Fibroblast of the aortic adventitia (primary cell): ENCODE measurements at places on chromosomes 2 and 18.

GRCh38 chr2:29269095-29269764 lies 154.0 kb downstream of the CLIP4 start:
- no peak for DNase-seq

- peak; percentile 90 for DNase-seq
Observed at GRCh38 chr2:29747786-29748470, 173.5 kb downstream of the ALK start.

DNA sequence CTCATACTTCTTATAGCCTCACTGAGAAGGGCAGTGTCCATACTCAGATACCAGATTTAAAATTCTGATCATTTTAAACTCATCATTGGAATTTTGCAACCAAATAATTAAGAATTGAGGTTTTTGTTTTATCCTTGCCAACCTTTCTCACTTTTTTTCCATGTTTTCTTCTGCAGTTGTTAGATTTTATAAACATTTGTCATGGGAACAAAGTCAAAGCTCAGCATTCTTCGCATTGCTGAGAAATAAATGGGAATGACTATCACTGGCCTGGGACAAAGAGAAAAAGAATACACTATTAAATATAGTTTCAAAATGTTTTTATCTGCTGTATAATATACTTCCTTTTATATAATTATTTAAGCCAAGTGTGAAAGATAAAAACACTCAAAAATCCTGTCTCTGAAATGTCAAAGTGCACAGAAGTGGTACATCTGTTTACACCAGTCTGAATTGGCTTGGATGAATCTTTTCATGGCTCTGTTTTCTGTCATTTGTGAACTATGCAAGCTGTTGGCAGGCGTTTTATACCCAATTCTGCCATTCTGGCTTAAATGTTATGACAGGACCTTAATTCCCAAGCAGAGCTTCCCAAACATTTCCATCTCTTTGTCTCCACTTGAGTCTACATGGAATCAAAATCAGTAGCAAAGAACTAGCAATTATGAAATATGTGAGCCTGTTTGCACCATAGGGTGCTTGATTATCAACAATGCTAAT lies 249.3 kb upstream of the SYT4 start:
- no peak for DNase-seq

DNA sequence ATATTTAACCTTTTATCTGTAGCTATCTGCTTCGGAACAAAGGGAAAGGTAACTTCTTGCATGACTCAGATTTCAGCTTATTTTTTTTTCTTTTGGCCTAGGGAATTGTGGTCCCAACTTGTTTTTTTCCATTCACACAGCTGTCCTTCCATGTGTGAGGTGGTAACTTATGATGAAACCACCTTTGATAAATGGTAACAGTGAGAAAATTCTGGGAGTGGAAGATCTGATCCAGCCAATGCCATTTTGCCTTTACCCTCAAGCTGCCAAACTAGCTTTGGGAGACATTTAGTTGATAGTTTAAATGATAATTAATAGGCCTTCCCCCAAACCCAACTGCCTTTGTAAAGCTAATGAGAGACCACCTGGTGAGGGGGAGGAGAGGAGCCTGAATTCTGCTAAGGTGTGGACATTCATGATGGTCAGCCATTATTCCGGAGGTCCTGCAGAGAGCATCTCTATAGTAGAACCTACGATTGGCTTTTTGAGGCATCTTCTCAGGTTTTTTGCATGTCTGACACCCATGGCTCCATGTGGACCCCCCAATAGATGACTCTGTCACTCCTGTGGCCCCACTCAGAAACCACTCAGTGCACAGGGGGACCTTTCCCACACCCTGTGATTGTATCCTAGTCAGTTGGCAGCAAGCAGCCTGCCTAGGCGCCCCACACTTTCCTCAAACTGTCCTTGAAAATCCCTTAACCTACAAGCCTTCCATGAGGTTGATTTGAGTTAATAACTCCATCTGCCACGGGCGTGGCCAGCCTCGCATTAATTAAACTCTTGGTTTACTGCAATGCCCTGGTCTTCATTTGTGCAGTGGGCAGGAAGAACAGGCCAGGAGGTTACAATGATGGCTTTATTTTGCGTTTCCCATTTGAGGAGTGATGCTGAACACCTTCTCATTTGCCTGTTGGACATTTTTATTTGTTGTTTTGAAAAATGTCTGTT lies 263.5 kb upstream of the PXDN start:
- DNase-seq, result no peak

- no peak for DNase-seq
Observed at GRCh38 chr2:238476258-238476657, 49.5 kb downstream of the ASB1 start.

- peak; percentile 57 for DNase-seq
Observed at GRCh38 chr2:199738727-199739412, 112.1 kb downstream of the FTCDNL1 start.

DNA sequence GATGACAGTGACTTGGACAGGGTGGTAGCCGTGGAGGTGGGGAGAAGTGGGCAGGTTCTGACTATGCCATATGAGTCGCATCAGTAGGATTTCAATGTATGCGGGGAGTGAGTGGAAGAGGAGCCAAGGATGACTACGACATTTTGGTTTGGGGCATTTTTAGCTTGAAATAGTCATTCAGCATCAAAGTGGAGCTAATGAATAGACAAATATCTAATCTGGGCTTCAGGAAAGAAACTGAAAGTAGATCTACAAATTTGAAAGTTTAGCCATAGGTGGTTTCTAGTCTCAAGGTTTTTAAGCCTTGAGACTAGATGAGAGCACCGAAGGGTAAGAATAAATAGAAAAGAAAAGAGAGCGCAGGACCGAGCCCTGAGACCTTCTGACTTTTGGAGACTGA lies 58.3 kb downstream of the FEZ2 start:
- peak; percentile 37 for DNase-seq

- peak; percentile 79 for DNase-seq
Observed at GRCh38 chr2:240560084-240560479, at the start of gene DUSP28. Gene DUSP28, plus strand, starts transcription at chr2:240560357. Its CDS starts 328 bp downstream, at chr2:240560685.

DNA sequence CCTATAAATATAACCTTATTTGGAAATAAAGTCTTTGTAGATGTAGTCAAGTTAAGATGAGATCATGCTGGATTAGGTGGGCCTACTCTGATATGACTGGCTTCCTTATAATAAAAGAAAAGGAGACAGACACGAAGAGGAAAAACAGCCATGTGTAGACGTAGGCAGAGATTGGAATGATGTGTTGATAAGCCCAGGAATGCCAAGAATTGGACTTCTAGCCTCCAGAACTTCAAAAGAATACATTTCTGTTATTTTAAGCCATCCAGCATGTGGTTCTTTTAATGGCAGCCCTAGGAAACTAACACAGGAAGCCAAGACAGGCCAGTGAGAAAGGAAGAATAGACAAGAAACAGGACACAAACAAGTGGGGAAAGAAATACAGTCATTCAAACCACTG lies 68.6 kb downstream of the NYAP2 start:
- peak; percentile 31 for DNase-seq

DNA sequence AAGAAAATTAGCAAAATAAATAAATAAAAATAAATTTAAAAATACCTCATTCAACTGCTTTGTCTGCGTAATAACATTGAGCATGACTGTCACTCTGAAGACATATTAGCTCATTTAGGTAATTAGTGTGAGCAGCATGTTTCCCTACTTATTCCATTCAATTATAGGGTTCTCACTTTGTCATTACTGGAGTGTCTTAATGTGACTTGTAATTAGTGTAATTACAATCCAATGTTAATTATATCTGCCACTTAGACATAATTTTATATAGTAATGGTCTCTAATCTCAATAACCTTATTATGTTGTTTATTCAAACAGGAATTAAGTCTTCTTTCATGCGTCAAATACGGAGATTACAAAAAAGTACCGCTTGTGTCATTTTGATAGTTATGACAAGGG lies 893.9 kb upstream of the ACVR2A start:
- no peak for DNase-seq

DNA sequence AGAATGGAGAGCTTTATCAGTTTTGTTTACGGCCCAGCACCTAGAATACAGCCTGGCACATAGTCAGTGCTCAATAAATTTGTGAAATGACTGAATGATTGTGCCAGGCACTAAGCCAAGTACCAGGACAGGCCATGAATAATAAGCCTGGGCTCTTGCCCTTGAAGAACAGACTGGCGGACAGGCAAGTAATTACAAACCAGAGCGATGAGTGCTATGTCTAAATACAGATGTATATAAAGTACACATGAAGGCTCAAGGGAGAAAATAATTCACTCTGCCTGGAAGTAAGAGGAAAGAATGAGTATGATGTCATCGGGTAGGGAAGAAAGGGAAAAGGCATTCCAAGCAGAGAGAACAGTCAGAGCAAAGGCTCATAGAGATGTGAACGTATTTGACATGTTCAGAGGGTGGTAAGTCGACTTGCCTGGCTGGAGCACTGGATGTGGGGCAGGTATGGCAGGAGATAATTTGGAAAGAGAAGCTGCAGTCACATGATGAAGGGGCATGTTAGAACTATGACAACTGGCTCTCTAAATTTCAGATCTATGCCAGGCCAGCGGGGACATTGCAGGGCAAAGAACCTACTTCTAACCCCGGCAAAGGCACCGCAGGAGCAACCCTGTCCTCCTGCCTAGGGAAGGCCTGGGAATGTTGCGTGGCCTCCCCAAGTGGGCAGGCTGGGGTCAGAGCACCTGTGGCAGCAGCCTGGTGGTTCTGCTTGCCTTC lies 119.1 kb upstream of the STPG4 start:
- DNase-seq, result peak; percentile 70

DNA sequence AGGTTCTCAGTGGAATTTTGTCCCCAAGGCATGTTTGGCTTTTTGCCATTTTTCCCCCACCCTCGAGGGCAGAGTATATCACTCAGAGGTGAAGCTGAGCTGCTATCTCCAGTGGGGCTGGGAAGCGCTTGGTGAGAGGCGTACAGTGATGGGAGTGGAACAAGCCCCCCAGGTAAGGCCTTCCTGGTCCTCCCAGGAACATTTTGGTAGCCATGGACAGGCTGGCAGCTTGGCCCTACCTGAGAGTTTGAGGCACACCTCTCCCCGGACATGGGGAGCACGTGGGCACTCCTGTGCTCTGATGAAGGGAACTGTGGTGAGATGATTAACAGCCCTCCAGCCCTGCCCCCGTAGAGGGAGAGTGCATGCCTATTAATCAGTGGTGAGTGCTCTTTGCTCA lies 99.3 kb downstream of the C1QL2 start:
- no peak for DNase-seq

- DNase-seq, result peak; percentile 36
Observed at GRCh38 chr2:42754021-42754775, 9.7 kb downstream of the OXER1 start.

GRCh38 chr2:113720167-113720566 lies 36.3 kb downstream of the SLC35F5 start:
- DNase-seq, result peak; percentile 27

GRCh38 chr18:45059695-45060094 lies 379.0 kb downstream of the SETBP1 start:
- peak; percentile 80 for DNase-seq

GRCh38 chr2:139366681-139367080 lies 586.5 kb upstream of the NXPH2 start:
- DNase-seq, result no peak

DNA sequence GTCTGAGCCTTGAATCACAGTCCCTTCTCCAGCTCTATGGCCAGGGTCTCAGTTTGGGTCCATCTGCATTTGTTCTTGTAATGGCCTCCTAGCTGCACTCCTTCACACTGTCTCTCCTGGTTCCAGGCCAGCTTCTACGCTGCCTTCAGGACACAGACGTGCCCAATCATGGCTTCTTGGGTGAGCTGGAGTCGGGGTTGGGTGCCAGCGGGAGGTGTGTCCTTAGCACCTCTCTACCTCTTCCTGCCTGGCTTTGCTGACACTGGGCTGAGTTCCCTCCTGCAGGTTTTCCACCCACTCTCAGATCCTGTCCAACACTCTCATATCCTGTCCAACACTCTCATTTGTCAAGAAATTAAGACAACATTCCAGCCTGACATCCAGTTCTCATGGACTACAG lies 9.6 kb downstream of the TRPM8 start:
- peak; percentile 8 for DNase-seq

DNA sequence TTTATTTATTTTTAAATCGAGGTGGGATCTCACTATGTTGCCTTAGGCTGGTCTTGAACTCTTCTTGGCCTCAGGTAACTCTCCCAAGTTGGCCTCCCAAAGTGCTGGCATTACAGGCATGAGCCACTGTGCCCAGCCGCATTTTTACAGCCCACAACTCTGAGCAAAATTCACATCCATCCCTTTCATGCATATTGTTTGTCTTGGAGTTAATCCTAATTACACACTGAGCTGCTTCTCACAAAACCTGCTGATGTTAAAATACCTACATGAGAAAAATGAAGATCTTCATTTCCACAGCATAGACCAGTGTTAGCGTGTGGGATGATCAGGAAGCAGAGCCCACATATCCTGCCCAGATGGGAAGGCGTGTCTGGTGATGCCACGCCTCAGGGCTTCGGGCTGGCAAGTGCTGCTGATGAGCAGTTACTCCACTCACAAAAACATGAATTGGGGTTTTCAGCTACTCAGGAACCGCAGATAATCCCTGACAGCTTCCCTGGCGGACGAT lies 14.6 kb downstream of the ITGB1BP1 start:
- DNase-seq, result no peak

DNA sequence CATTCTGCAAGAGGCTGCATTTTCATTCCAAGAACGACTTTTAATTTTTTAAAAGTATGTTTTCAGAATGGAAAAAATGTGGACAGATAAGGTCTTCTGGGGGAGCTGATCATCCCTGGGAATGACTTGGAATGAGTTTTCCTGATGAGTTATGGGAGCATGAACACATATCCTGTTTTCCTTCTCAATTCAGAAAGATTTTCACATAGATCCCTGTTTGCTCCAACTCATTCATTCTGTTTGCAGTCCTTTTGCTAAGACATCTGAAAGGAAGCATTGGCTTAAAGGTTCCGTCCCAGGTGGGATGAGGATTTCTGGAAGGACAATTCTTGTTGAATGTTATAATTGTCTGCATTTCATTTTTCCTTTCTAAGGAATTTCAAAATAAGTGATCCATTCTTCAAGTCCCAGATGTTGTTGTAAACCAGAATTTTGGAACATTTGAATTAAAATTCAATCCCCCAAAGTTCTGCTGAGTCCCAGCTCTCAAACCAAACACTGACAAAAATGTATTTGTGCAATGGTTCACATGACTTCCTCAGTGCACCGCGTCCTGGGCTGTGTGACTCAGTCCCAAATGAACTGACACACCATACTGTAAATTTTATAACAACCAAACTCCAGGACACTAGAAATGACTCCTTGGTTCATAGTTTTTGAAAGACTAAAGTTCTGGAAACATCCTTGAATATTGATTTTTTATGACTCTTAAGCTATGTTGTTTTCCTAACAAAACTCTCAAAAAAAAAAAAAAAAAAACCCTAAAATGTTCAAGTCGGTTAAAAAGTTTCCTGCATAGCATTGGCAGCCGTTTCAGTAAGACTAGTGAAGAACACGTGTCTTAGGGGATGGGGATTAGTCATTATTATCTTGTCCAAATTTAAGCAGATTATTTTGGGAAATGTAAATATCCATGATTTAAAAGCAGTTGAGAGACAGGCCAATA lies 281.8 kb upstream of the TCF4 start:
- DNase-seq, result peak; percentile 37

DNA sequence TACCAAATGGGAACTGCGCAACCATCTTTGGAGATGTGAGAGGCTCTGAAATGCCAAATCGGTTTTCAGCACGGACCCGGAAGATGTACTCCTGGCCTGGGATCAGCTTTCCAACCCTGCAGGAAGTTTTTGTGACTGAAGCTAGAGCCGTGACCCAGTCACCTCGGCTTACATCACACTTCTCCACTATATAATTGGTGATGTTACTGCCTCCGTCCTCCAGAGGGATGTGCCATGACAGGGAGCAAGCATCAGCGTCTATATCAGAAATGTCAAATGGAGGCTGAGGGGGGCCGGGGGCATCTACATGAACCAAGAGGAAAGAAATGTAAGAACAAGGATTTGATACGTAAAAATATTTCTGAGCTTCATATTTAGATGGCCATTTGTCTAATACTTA lies 104.4 kb downstream of the PLEKHA3 start:
- DNase-seq, result no peak

GRCh38 chr2:151793123-151793522 lies 35.1 kb downstream of the ARL5A start:
- DNase-seq, result no peak
